Activated T-helper 1 cell treated with anti-CD3 and anti-CD28 coated beads, Interleukin-12 subunit alpha, Interleukin-12 subunit beta, Interleukin-2, Interleukin-4 antibody, amounts not matched to agents 30 ng/mL and 10 ng/mL and 1 ng/mL, durations not matched to agents 14 hours and 24 hours and 36 hours (primary cell): ENCODE measurements at places on chromosomes 16 and 17. TPM values are rescaled to one million over a fixed set of nuclear protein-coding genes. Genes with fewer than 3 reads are reported as not detected.
A peak's percentile ranks its signal among the peaks of the same experiment; 100 is the strongest.

The LGALS9B gene
- total RNA-seq, result not detected in 2 replicates

The PARD6A gene
- total RNA-seq, result 13.4 and 16.1 TPM in 2 replicates

The ASGR1 gene
- total RNA-seq, result 1.1 and 1.6 TPM in 2 replicates

The INCA1 gene
- total RNA-seq, result 0.34 and 0.37 TPM in 2 replicates

The CLEC19A gene
- total RNA-seq, result not detected in 2 replicates

The SYNGR3 gene
- total RNA-seq, result 21.2 and 26.3 TPM in 2 replicates

The NUDT7 gene
- 4.3 and 5.6 TPM in 2 replicates for total RNA-seq

The TANC2 gene
- 1.0 and 1.4 TPM in 2 replicates for total RNA-seq

DNA sequence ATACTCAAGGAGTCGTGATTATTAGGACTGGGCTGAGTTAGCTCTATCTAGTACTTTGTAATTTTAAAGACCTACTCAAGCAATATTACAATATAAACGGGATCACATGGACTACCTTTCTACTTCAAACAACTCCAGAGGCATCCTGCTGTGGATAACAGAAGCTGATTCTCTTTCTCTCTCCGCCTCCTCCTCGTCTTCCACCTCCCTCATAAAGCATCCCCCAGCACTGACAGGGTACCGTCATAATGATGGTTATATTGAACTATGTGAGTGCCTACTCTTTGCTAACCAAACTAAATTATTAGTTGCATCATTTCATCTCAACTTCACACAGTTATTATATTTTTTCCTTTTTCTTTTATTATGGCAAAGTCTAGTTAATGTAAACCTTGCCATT, 165.4 kb upstream of the FOXF1 start:
- DNase-seq, result no peak

DNA sequence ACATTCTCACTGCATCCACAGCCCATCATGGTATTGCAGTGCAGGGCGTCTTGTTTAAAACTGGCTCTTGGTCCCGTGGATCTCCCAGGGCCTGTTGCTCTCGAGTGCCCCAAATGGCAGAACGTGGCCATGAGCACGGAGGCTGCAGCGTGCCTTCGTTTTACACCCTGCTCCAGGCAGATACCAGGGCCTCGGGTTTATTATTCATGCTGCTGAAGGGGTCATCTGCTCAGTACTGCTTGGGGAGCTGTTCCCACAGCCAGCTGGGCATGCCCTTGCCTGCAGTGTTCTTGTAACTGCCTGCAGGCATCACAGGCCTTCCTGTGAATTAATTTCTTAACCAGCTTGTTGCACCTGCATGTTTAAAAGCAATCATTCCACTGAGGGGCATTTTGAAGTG, 129.7 kb upstream of the CHMP6 start:
- DNase-seq, result peak; percentile 52

GRCh38 chr17:8654822-8655221, 24.3 kb upstream of the MYH10 start:
- DNase-seq, result no peak

DNA sequence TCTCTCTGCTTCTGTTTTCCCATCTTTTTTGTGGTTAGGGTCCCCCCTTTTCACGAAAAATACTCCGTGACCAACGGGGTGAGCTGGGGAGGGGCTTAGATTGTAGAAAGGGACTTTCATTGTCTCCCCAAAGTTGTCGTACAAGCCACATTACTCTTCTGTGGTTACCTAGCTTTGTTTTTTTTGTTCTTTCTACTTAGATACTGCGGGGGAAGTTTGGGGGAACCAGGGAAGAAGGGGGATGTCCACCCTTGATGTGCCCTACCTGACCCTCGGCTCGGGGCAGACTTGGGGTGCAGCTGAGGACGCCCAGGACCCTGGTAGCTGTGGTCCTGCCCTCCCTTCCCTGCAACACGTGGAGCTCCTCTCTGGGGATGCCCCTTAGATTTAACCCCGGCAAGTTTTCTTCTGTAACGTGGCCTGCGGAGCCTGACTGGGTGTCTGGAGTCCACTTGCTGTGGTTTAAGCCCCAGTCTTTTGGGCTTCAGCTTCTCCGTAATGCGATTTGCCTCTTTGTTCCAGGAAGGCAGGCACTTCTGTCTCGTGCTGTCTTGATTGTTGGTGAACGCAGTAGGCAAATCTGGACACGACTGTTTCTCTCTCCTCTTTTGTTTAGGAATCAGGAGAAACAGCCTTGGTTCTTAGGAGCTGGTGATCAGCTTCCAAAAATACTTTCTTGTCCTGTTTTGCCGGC, 892 bp downstream of the ABCC1 start:
- DNase-seq, result peak; percentile 36

GRCh38 chr16:54679531-54679930, 251.1 kb upstream of the IRX5 start:
- DNase-seq, result no peak

DNA sequence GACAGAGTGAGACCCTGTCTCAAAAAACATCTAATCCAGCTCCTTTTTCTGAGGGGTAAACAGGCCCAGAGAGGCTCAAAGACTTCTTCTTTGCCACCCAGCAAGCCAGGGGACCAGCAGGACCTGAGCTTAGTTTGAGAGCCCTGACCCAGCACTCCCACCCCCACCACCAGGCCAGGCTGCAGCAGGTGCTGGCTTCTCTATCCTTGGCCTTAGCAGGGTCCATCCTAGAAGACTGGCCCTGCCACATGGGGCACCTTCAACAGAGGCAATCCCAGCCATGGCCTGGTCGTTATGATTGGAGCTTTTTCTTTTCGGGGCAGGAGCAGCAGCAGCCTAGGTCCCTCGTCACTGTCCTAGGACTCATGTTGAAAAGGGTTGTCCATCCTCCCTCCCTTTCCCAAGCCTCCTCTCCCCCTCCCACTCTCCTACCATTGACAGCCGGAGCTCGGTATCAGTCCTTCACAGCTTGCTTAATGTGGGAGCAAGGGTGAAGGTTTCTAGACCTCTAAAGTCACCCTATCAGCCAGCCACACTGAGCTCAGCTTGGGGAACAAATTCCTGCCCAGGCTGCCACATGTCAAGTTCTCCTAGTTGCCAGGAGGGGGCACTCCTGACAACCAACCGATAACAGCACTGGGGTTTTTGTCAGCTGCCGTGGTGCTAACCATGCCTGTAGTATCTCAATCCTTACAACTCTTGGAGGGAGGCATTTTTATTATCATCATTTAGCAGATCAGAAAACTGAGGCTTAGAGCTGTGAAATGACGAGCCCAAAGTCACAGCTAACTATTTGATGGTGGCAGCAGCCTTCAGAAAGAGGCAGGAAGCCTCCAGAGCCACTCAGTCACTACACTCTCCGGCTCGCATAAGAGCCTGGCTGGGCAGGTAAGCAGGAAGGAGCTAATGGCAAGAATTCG, 11.2 kb downstream of the MRPL27 start:
- DNase-seq, result peak; percentile 34

DNA sequence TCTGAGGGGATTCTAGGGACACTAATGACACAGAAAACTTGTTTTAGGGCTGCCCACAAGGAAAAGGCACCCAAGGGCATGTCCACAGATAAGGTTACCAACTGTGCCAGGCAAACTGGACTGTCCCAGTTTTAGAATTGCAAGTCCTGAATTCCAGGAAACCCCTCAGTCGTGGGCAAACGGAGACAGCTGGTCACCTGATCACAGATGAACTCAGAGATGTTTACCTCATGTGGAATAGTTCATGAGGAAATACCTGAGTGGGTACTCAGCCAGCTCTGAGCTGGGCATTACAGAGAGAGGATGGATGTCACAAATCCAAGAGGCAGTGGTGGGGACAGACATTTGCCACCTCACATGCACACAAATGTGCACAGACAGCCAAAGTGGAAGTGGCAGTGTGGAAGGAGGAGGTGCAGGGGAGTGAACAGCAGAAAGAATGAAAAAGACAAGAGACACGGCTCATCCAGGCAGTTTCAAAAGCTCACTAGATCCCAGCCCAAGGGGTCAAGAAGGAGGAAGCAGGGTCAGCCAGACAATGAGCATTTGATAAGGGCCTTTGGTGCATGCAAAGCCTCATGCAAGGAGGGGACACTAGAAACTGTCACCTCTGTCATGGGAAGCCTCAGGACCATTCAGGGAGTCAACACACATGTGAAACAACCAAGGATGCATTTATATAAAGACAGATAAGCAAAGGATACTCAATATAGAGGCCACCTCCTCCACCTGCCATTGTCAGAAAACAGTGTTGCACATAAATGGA, 24.8 kb downstream of the TTLL6 start:
- no peak for DNase-seq

DNA sequence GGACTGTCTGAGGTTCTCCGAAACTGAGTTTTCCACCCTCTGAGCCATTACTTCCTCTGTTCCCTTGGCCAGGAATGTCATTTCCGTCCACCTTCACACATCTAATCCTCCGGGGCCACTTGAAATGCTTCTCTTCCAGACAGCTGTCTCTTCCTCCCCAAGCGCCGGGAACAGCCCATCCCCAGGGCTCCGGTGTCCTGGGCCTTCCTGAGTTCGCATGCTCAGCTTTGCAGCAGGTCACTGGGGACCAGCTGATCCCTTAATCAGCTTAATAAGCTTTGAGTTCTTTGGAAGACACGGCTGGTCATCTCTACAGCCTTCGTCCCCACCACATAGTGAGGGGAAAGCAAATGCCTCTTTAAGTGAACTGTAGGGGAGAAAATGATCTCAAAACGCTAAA, 123.4 kb downstream of the DYNLRB2 start:
- DNase-seq, result no peak

- DNase-seq, result no peak
Measured at GRCh38 chr17:70375406-70375805, 206.1 kb downstream of the KCNJ2 start.

DNA sequence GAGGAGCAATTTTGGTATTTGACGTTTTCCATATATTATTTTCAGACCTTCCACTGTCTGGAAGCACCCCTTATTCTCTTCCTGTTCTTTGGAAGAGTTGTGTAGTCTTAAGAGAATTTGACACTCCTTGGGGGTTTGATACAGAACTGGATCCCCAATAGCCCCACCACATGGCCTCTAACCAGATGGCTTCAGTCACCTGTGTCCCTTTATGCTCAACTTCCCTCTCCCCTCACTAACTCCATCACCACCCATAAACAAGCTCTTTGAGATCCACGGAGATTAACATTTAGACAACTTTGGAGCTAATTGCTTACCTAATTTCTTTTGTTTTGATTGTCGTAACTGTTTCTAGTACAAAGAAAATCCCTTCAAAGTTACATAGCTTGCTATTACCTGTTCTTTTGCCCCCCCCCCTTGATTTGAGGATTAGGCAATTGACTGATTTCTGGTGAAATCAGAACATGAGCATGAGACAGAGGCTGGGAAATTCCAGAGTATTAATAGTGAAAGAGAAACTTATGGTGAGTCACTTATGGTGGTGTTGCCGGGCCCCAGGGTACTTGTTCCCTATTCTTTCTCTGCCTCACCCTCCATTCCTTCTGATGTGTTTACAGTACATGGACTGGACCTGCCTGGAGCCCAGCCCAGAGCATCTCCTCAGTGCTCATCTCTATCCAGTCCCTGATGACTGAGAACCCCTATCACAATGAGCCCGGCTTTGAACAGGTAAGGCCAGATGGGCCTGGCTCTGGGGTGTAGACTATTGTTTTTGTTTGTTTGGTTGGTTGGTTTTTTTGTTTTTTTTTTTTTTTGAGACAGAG, 7.5 kb downstream of the UBE2Z start:
- peak; percentile 68 for DNase-seq

DNA sequence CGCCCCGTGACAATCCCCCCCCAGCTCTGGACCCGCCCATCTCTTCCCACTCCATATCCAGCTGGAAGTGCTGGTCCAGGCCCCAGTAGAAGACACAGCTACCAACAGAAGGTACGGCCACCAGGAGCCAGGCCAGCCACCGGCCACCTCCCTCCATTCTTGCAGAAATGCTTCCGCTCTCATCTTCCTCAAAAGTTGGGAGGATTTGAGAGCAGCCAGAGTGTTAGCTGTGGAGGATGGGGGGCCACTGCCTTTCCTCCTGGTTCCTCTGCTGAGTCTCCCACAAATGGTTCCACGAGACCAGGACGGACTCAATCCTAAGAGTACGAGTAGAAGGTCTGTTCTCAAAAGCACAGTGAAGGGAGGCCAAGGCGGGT, 78.3 kb downstream of the GAS7 start:
- DNase-seq, result no peak

- DNase-seq, result no peak
Measured at GRCh38 chr17:64111831-64112230, 18.1 kb downstream of the ERN1 start.

GRCh38 chr16:57477531-57478202, 8.6 kb downstream of the DOK4 start:
- DNase-seq, result no peak

DNA sequence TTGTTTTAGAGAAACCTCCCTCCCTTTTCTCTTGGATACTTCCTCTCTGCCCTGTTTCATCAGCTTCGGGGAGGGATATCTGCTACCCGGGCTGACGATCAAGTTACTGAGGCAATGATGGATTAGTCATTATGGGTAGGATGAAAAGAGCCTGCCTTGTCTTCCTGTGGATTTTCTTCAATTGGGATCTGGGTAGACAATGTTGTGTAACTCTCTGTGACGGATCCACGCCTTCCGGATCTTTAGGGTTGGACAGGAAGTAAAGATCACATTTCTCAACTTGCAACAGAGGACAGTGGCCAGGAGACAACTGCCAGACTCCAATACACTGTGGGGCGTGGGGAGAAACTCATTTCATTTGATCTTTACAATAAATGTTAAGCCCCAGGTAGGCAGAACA, 11.3 kb upstream of the CHST6 start:
- DNase-seq, result no peak

GRCh38 chr17:42459256-42459800, 650 bp downstream of the ATP6V0A1 start:
- peak; percentile 5 for DNase-seq

- DNase-seq, result no peak
Measured at GRCh38 chr17:19510903-19511302, 22.8 kb upstream of the SLC47A1 start.

DNA sequence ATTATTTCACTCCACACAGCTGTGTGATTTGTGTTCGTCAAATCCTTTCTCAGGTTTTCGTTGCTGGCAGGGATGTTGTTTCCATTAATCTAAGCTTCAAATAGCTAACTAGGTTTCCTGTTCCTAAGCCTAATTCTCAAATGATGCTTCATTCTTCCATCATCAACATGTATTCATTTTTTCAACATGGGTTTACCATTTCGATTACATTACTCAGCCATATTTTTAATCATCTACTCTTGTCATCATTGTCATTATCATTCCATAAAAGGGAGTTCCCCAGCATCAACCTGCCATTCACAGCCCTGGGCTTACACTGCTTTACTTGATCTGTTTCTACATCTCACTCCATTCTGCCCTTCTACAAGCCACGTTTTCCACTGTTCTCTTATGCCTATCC, 33.3 kb upstream of the ANKFN1 start:
- DNase-seq, result no peak

DNA sequence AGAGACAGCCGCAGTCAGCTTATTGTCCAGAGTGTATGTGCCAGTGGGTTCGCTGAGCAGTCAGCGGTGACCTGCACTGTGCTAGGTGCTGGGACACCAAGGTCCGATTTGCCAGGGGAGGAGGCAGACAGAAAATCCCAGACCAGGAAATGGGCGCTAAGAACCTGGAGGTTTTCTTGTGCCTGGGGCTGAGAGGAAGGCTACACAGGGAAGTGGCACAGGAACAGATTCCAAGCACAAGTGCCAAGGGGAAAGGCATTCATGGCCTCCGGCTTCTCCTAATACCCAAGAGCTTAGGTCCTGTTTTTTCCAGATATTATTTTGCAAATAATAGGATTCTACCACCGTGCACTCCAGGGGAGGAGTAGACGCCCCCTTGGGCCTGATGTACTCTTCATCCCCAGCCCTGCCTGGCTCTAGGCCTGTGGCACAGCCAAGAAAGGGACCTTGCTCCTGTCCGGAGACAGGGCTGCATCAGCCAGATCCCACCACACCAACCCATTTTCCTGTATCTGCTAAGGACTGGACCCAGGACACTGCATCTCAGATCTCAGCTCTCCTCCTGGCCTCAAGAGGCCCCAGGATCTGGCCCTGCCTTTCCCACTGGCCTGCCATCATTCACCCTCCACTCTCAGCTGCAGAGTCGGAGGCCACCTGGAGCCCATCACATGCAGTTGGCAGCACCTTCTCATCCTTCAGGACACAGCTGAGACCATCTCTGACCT, 187.2 kb downstream of the NTN1 start:
- DNase-seq, result no peak
